CD8-positive, alpha-beta memory T cell (primary cell): ENCODE measurements at places on chromosomes 7 and 10. TPM values are rescaled to one million over a fixed set of nuclear protein-coding genes. Genes with fewer than 3 reads are reported as not detected.

The CNTNAP2 gene
- polyA plus RNA-seq = not detected

The BEND7 gene
- not detected for polyA plus RNA-seq

The CAMK1D gene
- polyA plus RNA-seq = 15.1 TPM

The MPP7 gene
- polyA plus RNA-seq = 22.2 TPM

The TNRC18 gene
- polyA plus RNA-seq = 2.1 TPM

The STAMBPL1 gene
- 10.6 TPM for polyA plus RNA-seq

The C10orf143 gene
- 24.6 TPM for polyA plus RNA-seq

The PTTG1IP2 gene
- not detected for polyA plus RNA-seq

The ZNF853 gene
- 11.2 TPM for polyA plus RNA-seq

The GNAT3 gene
- not detected for polyA plus RNA-seq
